ENCODE measurements at places on chromosomes 2 and 18. TPM values are rescaled to one million over a fixed set of nuclear protein-coding genes. Genes with fewer than 3 reads are reported as not detected.

DNA sequence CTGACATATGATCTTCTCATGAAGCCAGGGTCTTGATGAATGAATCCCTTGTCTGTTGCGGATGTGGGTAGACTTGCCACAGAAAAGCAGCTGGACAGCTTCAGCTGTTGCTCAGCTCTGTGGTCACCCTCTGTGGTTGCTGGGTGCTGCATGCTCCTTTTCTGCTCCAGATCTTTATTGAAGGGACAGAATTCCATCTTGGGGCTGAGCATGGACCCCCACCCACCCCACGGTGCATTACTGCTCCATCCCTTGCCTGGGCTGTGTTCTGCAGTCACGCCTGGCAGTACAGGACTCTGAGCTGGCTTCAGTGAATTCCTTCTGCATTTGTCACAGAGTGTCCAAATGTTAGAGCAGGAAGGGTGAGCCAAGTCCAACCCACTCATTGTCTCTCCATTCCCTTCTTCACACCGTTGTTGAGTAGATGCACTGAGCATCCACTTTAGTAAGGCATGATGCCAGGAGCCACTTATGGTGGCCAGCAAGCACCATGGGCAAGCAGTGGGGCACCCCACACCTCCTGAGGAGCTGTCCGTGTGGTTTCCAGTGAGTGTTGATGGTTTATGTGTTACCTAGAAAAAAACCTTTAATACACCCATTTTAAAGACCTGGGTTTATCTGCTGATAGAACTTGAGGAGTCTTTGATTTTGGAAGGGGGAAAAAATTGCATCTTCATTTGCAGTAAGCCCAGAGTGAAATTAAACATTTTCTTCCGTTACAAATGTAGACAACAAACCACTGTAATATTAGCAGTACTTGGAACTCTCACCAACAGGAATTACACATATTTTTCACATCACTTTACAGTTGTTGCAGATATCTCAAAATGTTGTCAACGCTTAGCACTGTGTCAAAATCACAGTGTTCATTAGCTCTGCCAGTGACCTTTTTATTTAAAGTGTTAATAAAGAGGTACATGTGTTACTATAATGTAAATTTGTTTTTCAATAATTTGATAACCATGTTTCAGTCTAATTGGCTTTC is 14.7 kb upstream of the ITGB6 start:
- no peak for DNase-seq

- no peak for DNase-seq
Observed at GRCh38 chr2:180289627-180290026, 282.5 kb upstream of the CWC22 start.

DNA sequence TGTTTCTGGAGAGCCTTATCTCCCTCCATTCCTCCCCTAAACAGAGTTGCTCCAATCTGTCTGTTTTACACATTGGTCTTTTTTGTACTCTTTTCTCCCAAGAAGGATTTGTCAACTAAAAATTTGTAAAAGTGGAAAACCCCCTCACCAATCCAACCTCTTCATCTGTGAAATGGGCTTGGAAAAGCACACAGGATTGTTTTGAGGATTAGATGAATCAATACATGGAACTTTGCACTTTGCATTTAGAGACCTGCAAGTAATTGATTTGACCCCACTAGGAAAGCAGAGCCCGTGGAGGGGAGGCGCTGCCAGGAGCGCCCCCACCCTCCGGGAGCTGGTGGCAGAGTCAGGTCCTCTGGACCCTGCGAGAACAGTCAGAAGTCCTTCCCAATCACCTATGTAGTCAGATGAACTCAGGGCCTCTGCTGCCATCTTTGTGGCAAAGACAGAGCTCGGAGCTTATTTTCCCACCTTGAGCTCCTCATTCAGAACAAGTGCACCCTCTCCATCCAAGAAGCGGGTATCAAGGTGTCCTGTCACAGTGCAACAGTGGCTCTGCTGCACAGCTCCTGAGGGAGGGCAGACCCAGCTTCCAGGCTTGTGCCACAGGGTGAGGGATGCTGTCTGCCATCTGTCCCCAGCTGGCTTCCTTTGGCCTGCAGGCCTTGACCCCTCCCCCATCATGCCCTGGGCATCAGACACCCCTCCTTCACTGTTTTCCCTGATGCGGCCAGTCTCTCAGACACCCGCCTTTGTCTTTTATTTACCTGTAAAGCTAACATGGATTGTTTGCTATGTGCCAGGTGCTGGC is 1.7 kb upstream of the TMEM185B start:
- no peak for DNase-seq

- no peak for DNase-seq
Observed at GRCh38 chr2:120531863-120532600, 186.1 kb downstream of the INHBB start.

- DNase-seq: no peak
Observed at GRCh38 chr2:216017365-216017764, 4.0 kb upstream of the MREG start.

- peak; percentile 8 for DNase-seq
Observed at GRCh38 chr2:69013142-69013839, at the start of gene ANTXR1. ANTXR1 (plus strand) TSS chr2:69013179; CDS start chr2:69013500, 321 bp downstream.

GRCh38 chr2:171004363-171004762 is 75.3 kb downstream of the GORASP2 start:
- no peak for DNase-seq

DNA sequence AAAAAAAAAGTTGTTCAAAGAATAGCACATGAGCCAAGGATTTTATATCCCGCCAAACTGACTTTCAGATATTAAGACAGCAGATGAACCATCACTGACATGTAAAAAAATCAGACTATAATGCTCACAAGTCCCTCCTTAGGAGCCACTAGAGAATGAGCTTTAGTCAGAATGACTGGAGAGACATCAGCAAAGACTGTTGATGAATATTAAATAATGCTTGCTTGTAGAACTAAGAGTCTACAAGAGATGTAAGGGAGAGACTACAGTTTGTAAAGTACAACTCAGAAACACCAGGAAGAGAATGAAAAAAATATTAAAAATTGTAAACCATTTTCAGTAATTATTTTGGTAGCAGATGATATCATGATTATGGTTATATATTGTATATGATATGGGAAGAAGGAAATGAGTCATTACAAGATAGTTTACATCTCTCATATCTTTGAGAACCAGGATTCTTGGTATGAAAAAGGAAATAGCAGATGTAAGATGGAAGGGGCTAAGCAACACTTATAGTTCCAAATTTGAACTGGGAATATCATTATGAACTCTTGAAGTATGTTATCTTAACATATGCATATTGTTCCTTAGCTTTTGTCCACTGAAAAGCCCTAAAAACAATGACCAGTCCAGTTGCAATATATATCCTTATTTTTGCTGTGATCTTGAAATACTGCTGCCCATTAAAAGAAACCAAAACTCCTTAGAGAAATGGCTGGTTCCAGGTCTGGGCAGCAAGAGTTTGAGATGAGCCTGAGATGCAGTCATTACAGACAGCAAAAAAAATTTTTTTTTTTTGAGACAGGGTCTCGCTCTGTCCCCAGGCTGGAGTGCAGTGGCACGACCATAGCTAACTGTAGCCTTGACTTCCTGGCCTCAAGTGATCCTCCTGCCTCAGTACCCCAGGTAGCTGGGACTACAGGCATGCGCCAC is 55.7 kb downstream of the PTPN2 start:
- no peak for DNase-seq

- DNase-seq: no peak
Observed at GRCh38 chr18:33581856-33582255, 3.8 kb downstream of the ASXL3 start.

GRCh38 chr18:42080340-42080739 is 125.3 kb downstream of the PIK3C3 start:
- DNase-seq: no peak

GRCh38 chr2:132448771-132449170 is 32.2 kb downstream of the GPR39 start:
- DNase-seq: no peak

GRCh38 chr2:115543024-115543423 is 1100.6 kb downstream of the DPP10 start:
- no peak for DNase-seq

GRCh38 chr2:48439102-48439501 is 90.9 kb upstream of the STON1 start:
- DNase-seq: no peak

- no peak for DNase-seq
Observed at GRCh38 chr2:164287056-164287455, 334.2 kb downstream of the GRB14 start.

- no peak for DNase-seq
Observed at GRCh38 chr2:39696101-39696553, 30.4 kb downstream of the TMEM178A start.

GRCh38 chr2:209905691-209906090 is 96.7 kb upstream of the RPE start:
- no peak for DNase-seq

DNA sequence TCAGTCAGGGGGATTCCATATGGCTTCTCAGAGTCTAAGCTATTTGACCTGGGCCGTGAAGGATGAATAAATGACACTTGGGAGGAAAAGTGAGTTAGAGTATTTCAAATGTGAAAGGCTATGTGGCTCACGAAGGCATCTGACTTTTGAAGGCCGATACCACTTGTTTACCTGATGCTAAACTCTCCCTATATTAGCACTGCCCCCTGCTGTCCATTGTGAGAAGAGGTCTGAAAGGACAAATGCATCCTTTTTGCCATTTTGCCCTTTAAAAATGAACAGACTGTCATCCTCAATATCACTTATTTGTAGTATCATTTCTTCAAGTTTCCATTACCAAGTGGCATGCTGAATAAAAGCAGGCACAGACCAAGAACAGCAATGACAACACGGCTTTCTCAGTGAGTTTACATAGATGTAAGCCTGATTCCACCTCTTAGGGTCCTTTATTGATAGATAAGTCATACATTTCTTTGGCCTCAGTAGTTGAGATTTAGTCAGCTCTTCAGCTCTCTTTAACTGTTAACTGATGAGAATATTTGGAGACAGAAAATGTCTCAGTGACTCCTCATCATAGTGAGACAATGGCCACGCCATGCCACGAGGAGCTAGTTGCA is 40.1 kb downstream of the DOCK10 start:
- DNase-seq: peak; percentile 68

- no peak for DNase-seq
Observed at GRCh38 chr18:8778386-8778785, 73.0 kb downstream of the MTCL1 start.

DNA sequence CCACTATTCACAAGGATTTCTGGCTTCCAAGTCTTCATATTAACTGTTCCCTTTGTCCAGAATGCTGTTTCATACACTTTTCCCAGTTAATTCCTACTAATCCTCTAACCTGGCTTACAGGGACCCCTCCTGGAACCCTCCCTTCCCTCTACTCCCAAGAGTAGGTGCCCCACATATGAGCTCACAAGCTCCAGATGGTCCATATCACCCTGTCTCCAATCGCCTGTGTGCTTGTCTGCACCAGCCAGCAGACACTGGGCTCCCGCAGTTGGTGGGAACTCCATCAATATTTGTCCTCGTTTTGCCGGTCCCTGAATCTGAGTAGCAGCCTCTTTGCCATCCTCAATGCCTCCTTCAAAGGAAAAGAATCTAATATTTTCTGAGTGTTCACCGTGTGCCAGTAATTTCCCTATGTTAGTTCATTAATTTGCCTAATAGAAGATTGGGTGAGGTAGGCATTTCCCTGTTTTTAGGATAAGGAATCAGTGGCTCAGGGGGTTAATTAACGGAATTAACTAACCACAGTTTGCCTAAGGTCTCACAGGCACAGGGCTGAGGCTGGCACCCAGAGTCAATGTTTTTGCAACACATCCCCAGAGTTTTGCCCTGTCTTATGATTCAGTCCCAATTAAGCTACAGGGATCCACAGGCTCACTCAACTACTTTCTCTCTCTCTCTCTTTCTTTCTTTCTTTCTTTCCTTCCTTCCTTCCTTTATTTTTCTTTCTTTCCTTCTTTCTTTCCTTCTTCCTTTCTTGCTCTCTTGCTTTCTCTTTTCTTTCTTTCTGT is 141.6 kb upstream of the CYP1B1 start:
- DNase-seq: no peak

GRCh38 chr2:197453914-197454398 is 604 bp downstream of the COQ10B start:
- DNase-seq: no peak

DNA sequence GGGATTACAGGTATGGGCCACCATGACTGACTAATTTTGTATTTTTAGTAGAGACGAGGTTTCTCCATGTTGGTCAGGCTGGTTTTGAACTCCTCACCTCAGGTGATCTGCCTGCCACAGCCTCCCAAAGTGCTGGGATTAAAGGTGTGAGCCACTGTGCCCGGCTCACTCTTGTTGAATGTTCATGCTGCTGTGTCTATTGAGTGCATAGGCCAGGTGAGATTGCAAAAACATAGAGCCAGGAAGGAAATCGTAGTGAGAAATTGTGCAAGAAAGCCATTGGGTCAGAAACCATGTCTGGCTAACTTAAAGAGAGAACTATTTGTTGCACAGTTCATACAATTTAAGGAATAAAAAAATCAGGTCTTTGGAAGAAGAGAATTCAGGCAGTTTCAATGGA is 45.5 kb upstream of the FZD5 start:
- no peak for DNase-seq

- DNase-seq: no peak
Observed at GRCh38 chr18:73950116-73950700, 197.4 kb downstream of the FBXO15 start.

DNA sequence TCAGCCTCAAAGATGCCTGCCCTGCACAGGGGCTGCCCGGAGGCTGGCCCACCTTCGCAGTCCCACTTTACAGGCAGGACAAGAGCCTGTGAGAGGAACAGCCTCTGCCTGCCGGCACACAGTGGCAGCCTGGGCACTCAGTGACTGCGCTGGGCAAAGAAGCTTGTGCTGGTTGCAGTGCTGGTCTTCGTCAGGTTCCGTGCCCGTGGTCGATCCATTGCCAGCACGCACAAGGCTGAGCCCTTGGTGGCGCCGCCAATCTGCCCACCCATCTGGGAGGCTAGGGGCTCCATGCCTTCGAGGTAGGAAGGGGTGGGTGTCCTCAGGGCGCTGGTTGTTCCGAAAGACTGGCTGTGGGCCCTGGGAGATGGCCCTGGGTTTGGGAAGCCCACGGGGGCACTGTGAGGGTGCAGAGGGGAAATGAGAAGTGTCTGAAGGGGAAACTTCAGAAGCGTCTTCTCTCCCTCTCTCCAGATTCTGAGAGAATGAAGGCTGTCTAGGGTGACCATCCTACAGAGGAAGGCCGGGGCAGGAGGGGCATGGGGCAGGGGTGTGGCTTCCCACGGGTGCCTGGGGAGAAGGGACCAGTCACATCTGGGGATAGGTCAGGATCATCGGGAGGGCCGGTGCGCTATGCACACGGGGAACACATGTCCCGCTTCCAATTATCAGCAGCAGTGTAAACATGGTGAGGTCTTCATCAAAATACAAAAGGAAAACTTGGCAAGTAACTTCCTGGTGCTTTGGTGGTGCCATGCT is 49.1 kb upstream of the HS6ST1 start:
- no peak for DNase-seq

GRCh38 chr2:130987519-130988425 is 105.5 kb downstream of the FAM168B start:
- DNase-seq: no peak

MEMO1 gene
- 35.0 TPM for total RNA-seq

CD207 gene
- not detected for total RNA-seq

GAD1 gene
- total RNA-seq: not detected

ERBB4 gene
- 0.06 TPM for total RNA-seq

CD226 gene
- total RNA-seq: 32.2 TPM

SP140L gene
- total RNA-seq: 81.0 TPM

ACSL3 gene
- total RNA-seq: 25.8 TPM

ZBTB7C gene
- total RNA-seq: not detected

TUBA3D gene
- total RNA-seq: not detected

LRP2 gene
- total RNA-seq: not detected

ITGA4 gene
- 255 TPM for total RNA-seq

NCKAP1 gene
- 6.0 TPM for total RNA-seq

TXNDC2 gene
- total RNA-seq: not detected

IL36G gene
- total RNA-seq: not detected

MYOM1 gene
- total RNA-seq: 1.9 TPM

DAW1 gene
- not detected for total RNA-seq

KANSL3 gene
- total RNA-seq: 61.7 TPM

REEP1 gene
- 0.12 TPM for total RNA-seq

DLGAP1 gene
- total RNA-seq: 1.8 TPM

TET3 gene
- 27.4 TPM for total RNA-seq

Data from T-cell (primary cell).